ENCODE measurements at places on chromosomes 2 and 18. TPM values are rescaled to one million over a fixed set of nuclear protein-coding genes. Genes with fewer than 3 reads are reported as not detected.

The IL1RN gene
- not detected for total RNA-seq

The TRIP12 gene
- 216 TPM for total RNA-seq

The ANKRD44 gene
- total RNA-seq, result 3.6 TPM

The MRPL33 gene
- total RNA-seq, result 73.8 TPM

The NOL4 gene
- total RNA-seq, result not detected

The SDC1 gene
- 1.4 TPM for total RNA-seq

The NOP58 gene
- total RNA-seq, result 60.8 TPM

The CAPN14 gene
- total RNA-seq, result 0.13 TPM

The ITPRIPL1 gene
- 4.7 TPM for total RNA-seq

The POLR1A gene
- total RNA-seq, result 6.6 TPM

The C2orf66 gene
- 0.06 TPM for total RNA-seq

The ZC3H15 gene
- 51.3 TPM for total RNA-seq
